ENCODE measurements at places on chromosomes 2 and 18.

DNA sequence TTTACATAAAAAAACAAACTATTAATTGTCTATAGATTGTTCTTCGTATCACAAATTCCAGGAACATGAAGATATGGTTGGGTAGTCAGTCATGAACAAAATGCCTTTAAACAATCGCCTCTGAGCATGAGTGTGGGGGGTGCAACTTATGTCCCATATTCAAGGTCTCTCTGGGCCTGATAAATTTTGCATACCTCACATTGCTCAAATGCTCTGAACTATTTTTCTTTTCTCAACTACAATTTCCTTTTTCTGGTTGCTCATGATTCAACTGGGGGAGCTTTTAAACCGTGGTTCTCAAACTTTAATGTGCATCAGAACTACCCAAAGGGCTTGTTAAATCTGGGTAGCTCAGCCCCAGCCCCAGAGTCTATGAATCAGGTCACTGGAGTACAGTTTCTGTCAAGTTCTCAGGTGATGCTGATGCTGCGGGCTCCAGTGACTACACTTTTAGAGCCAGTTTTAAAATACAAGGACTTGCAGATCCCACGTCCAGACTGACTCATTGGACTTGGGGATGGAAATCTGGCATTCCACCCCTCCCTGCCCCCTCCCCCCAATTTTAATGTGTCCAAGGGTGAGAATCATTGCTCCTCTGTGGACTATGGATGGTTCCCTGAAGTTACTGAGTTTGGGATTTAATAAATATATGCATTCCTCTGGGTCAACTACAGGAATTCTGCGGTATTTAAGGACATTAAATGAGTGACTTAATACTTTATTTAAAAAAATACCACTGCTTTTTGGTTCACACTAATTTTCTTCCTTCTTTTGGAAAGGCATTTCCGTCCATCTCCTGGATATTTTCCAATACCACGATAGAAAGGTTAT lies 1.5 kb upstream of the GPD2 start:
- peak; percentile 9 for DNase-seq

GRCh38 chr2:109386004-109386695 lies 227.6 kb downstream of the SEPTIN10 start:
- peak; percentile 48 for DNase-seq

- DNase-seq: no peak
Measured at GRCh38 chr18:10249270-10249669, 205.2 kb upstream of the APCDD1 start.

- DNase-seq: no peak
Measured at GRCh38 chr18:73952296-73952946, 195.2 kb downstream of the FBXO15 start.

DNA sequence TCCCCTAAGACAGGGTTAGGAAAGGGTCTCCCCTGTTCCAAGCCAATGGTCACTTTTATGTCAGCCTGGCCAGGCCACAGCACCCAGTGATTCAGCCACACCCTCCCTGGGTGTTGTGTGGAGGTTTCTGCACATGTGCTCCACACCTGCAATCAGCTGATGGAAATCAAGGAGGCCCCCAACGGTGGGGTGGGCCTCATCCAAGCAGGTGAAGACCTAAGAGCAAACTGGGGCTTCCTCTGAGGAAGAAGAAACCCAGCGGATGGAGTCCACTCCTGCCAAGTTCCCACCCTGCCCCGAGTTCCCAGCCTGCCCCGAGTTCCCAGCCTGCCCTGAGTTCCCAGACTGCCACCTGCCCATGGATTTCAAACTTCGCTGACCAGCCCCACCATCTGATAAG lies 55.4 kb downstream of the KIF1A start:
- DNase-seq: no peak

- no peak for DNase-seq
Measured at GRCh38 chr2:152490686-152491455, 155.9 kb downstream of the FMNL2 start.

DNA sequence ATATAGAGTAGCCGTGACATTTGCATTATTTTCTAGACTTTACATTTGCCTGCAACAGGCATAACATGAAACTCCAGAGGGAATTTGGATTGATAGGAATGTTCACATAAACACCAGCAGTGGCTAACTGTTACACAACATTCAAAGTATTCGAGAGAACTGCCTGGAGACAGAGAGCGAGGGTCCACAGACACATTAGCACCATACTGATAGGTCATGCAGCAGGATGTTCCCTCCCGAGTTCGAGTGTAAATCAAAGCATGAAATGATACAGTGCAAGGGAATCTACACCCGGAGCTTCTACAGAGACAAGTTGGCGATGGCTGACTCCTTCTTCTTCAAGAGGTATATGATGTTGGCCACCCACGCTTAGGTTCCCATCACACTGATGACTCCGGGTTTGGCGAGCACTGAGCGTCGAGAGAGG lies 89.5 kb downstream of the COL6A3 start:
- no peak for DNase-seq

GRCh38 chr2:184692141-184692734 lies 93.9 kb downstream of the ZNF804A start:
- no peak for DNase-seq

- peak; percentile 47 for DNase-seq
Measured at GRCh38 chr18:76491473-76491775, 3.6 kb downstream of the ZNF516 start.

GRCh38 chr2:230593765-230594164 lies 118.9 kb upstream of the CAB39 start:
- no peak for DNase-seq

DNA sequence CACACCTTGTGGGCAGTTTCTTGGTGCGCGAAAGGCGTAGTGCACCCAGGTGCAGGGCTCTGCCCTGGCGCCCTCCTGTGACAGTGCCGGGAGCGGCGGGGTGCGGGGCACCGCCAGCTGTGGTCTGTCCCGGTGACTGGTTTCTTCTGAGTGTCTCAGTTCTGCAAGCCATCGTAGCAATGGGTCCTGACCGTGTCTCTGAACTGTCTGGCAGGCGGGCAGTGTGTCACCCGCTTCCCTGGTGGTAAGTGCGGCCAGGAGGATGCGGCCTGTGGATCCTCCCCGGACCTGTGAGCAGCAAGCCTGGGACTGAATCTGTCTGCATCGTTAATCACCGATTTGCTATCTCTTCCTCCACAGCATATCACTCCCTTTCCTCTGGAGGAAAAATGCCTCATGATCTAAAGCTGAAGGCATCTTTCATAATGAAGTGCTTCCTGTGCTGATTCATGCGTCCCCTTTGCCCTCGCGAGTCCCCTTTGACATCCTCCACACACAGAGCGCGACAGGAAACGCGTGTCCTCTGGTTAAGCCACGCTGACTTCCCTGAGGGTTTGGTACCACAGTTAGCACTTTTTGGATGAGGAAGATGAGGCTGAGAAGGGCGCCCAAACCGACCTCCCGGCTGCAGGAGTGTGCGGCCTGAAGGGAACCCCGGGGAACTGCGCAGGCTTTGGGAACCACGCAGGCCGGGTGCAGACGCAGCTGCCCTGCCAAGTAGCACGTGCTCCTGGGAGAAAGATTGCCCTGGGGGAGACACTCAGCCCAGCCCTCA lies 416.0 kb upstream of the HS6ST1 start:
- DNase-seq: no peak

DNA sequence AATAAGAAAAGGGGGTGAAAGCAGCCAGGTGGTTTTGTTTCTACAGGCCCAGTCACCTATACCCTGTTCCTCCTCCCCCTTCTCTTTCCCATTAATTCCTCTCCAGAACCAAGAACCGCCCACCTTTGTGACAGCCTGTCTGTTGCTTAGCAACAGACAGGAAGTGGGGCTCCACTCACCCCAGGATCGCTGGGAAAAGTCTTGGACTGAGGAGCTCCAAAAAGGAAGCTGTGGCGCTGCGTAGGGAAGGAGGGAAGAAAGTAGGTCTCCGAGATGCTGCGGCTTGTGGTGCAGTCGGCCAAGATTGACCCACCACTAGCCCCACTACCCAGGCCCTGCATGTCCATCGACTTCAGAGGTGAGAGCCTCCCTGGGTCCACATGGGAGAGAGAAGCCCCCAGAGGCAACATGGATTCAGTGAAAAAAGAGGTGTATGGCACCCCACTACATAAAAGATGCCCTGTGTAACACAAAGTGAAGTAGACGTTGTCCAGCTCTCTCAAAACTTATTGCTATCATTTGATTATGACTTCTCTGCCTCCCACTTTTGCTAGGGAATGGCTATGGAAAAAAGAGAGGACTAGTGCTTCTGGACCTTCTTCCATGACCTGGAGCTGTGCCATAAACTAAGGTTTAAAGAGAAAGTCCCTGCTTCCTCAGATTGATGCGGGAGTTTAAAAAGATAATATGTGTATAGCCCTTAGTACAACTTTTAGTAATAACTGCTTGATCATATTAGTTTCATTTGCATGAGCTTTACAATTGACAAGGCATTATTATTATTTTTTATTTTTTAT lies at the start of gene FER1L5:
Gene FER1L5 (plus strand): TSS at position 201 of the 797 bp plus-strand sequence. CDS start 73 bp downstream, at position 274.
- no peak for DNase-seq

DNA sequence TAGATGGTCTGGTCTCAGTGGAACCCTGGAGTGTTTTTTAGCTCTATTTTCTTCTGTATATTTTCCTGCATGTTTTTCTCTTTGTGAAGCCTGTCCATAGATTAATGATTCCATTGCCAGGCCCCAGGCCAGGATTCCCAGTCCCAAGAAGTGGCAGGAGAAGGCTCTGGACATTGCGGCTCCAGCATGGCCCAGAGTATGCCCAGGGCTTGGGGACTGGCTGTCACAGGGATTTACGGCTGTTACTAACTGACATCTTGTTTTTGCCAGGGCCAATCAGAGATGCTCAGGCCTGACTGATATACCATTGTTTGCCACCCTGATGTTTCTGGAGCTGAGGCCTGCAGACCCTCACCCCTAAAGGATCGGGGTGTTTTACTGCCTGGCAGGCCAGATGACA lies 59.0 kb downstream of the PRKCE start:
- no peak for DNase-seq

GRCh38 chr2:50438259-50438658 lies 593.7 kb downstream of the NRXN1 start:
- DNase-seq: no peak

DNA sequence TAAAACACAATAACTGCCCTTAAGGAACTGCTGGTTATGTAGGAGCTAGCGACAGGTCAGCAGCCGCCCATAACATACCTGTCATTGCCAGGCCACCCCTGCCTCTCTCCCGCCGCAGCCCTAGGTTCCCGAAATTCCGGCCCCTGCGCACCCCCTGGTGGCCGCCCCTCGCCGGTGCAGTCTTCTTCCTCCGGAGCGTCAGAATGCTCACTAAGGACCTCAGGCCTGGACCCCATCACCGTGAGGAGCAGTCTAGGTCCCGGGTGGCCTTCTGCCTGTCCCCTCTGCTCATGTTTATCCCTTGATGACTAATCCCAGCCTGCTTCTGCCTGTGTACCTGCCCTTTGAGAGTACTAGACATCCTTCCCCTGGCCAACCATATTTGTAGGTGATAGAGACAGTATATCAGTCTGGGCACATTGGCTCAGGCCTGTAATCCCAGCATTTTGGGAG lies 115.7 kb upstream of the SLC1A4 start:
- DNase-seq: peak; percentile 85

DNA sequence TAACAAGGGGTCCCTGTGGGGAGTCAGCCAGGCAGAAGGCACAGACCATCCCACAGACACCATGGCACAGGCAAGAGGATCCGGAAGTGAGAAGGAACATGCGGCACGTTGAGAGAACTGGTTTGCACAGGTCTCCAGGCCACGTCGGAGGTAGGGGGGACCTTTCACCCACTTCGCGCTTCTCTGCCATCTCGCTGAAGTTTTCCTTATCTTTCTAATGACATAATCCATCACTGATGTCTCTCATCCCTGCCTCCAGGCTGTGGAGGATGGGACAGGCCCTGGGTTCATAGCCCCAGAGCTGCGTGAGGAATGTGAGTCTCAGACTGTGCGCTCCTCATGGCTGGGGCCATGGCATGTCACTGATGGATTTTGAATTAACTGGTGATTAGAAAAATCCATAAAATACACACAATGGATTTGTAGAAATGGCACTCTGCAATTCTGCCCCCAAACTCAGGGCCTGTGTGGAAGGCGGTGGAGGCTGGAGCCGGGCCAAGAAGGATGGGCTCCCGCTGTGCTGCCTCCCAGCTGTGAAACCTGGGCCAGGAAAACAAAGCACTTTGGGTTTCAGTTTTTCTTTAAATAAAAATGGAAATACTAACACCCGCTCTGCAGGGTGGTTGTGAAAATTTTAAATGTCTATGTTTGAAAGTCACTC lies 113.3 kb upstream of the ALKAL2 start:
- DNase-seq: no peak

- DNase-seq: no peak
Measured at GRCh38 chr2:113198048-113198789, 24.4 kb downstream of the PSD4 start.

- DNase-seq: no peak
Measured at GRCh38 chr2:225735844-225736243, 336.3 kb downstream of the NYAP2 start.

DNA sequence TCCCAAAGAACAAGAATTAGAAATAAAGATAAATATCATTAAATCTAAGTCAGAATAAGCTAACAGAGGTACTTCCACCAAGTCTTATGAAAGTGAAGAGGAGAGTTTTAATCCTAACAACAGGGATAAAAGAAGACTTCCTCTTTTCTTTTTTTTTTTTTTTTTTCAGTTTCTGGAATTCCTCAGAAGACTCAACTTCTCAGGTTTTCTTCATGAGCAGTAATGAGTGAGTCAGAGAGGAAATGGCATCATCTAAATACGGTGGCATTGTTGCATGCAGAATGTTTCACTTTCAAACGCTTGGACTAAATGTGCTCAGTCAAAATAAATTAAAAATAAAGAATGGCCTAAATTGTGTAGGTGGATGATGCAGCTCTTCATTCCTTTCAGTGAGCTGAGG lies 45.6 kb upstream of the ARHGAP15 start:
- DNase-seq: no peak

- no peak for DNase-seq
Measured at GRCh38 chr2:19360966-19361321, 2.5 kb upstream of the OSR1 start.

DNA sequence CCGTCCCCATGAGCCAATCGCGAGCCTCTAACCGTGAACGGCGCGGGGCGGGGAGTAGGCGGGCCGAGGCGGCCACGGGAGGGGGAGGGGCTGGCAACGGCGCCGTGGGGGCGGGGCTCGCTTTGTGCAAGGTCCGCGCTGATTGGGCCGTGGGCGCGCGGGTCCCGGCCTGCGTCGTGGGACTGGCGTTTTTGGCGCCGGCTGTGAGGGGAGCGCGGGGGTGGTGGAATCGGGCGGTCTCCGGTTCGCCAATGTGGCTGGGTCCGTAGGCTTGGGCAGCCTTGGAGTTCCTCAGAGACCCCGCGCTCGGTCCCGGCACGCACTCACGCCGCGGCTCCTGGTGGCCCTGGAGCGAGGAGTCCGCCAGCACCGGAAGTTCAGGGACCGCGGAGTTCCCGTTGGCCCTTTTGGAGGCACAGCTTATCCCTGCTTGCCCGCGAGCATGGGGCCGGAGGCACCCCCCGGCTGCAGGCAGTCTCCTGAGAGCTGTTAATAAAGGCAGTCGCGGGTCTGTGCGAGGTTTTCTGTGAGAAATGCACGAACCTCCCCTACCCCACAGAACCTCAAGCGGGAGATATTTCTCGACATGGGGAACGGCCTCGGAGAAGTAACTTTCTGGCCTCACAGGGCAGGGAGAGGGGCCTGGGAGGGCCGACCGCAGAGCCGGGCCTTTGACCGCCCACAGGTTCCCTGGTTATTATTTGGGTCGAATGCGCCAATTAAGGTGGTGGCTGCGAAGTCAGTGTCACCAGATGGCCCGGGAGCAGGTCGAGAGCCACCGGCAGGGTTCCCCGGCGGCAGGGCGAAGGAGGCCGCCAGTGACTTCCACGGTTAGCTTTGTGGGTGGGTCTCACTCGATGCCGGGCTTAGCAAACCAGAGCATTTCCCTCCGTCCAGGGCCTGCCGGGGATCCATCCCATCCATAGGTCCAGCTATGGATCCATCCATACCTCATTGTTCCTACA lies 574 bp upstream of the NCL start:
- DNase-seq: peak; percentile 95

GRCh38 chr18:55910296-55910695 lies 322.3 kb upstream of the TCF4 start:
- DNase-seq: no peak
